CD4-positive, alpha-beta memory T cell (primary cell): ENCODE measurements at places on chromosomes 1 and 21. TPM values are rescaled to one million over a fixed set of nuclear protein-coding genes. Genes with fewer than 3 reads are reported as not detected.

Gene SH3BGR
- polyA plus RNA-seq = 1.4 TPM

DNA sequence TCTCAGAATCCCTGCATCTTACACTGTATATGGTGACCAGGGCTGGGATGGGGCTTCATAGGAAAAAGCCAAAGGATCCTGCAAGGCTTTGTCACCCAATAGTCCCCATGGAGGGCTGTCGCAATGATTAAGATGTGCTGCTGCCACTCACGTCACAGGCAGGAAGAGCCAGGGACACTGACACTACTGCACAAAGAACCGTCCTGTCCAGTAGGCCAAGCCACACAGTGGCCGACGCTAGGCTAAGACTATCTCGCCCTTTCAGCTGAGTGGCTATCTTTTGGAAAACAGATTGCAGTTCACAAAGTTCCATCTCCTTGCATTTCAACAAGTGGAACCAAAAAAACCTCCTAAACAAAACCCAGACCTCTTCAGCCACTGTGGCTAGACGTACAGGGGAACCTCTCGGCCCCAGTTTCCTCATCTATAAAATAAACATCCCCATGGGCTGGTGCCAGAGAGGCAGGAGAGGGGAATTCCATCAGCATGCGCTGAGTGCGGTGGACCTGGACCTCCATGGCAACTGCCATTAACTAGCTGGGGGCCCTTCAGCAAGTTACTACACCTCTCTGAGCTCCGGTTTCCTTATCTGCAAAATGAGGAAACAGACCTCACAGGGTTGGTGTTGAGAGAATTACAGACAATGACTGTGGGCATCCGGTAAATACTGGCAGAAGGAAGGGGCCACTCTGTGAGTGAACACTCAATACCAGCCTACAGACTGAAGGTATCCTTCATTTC is 8.7 kb downstream of the CAPZB start:
- peak; percentile 40 for DNase-seq

Gene OR2T2
- polyA plus RNA-seq = not detected

Gene TIPRL
- polyA plus RNA-seq = 36.3 TPM

Gene PTCH2
- 0.20 TPM for polyA plus RNA-seq

GRCh38 chr1:214440219-214440965 is 111.0 kb downstream of the PTPN14 start:
- DNase-seq = no peak

Gene IGSF21
- not detected for polyA plus RNA-seq

GRCh38 chr1:154186852-154187501 is 4.9 kb downstream of the TPM3 start:
- no peak for DNase-seq

- no peak for DNase-seq
Measured at GRCh38 chr1:89771991-89772560, 48.8 kb upstream of the LRRC8D start.

GRCh38 chr1:201774224-201774982 is 54.6 kb upstream of the IPO9 start:
- no peak for DNase-seq

Gene KRTAP19-1
- not detected for polyA plus RNA-seq

Gene OVAAL
- polyA plus RNA-seq = not detected

DNA sequence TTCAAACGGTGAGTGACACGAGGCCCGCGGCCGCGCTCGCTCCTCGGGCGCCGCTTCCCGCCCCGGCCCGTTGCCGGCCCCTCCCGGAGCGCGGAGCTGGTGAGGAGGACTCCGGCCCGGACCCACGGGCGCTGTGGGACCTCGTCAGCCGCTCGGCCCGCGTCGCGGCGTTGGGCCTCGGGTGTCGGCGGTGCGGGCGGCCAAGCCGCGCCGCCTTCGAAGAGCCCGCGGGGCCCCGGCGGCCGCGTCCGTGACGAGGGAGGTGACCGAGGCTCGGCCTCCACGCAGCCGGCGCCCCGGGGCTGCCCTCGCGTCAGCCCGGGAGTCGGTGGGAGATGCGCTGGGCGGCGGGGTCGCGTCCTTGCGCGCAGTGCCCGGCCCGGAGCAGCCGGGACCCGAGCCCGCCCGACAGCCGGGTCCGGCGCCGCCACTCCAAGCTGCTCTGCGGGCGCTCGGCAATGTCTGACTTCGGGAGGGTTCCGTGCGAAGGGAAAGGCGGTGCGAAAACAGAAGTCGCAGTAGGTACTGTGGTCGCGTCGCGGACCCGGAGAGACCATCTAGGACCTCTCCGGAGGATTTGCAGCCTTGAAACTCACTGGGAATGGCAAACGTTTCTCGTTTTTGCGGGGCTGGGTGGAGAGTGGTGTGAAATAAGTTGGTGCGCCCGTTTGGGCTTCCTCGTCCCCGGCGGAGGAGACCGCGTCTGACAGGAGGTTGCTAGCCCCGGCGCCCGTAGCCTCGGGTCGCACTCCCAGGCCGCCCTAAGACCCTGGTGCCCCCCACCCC is 829 bp downstream of the SPEN start:
- peak; percentile 55 for DNase-seq

DNA sequence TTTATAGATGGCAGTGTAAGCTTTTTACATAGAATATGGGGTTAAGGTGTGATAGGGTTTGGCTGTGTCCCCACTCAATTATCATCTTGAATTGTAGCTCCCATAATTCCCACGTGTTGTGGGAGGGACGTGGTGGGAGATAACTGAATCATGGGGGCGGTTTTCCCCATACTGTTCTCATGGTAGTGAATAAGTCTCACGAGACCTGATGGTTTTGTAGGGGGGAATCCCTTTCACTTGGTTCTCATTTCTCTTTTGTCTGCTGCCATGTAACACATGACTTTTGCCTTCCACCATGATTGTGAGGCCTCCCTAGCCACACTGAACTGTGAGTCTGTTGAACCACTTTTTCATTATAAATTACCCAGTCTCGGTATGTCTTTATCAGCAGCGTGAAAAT is 290.3 kb upstream of the B3GALT2 start:
- no peak for DNase-seq

DNA sequence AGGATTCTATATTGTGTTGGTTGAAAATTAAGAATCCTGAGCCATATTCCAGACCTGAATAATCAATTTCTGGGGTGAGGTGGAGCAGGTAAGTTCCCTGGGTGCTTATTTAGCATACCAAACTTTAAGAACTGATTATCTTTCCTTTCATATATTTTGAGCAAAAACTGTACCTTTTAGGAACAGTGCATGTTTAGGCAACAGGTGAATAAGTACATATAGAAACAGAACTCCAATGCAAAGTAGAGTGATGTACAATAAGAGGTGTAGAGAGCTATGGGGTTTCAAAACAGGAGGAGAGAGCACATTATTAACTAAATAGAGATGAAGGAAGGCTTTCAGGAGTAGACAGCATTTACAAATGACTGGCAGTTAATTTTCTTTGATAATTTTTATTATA is 28.7 kb downstream of the TMED5 start:
- DNase-seq = no peak

Gene LCA5L
- not detected for polyA plus RNA-seq

- peak; percentile 65 for DNase-seq
Measured at GRCh38 chr1:40381268-40382107, 8.0 kb downstream of the SMAP2 start.

- no peak for DNase-seq
Measured at GRCh38 chr1:229567109-229567868, 8.8 kb upstream of the ABCB10 start.

- no peak for DNase-seq
Measured at GRCh38 chr1:161722406-161722805, 1.1 kb downstream of the FCRLB start.

Gene SH3BP5L
- polyA plus RNA-seq = 0.77 TPM

GRCh38 chr1:207027206-207027777 is 5.3 kb downstream of the C1orf116 start:
- DNase-seq = no peak

DNA sequence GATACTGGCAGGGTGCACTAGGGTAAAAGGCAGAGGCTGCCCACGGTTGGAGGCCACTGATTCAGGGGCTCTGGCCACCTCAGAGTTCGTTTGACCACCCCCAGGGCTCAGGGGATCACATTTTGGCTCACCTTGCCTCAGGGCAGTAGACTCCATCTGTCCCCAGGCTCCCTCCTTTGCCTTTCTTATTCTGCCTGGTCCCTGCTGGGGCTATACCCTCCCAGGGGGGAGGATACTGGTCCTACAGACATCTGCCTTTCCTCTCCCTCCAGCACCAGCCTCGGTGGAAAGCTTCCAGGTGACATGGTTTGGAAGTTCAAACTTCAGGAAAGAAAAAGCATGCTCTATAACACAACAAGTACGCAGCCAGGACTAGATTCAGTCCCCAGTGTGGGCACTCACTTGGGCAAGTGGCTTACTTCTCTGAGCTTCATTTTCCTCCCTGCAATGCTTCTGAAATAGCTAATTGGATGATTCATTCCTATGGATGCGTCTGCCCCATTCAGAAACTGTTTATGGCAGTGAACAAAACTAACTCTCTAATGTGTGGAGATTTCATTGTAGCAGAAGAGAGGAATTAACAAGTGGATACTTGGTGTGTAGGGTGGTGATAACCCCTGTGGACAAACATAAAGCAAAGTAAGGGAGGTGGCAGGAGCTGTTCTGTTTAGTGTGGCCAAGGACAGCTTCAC is 154.8 kb downstream of the TRABD2B start:
- DNase-seq = no peak

DNA sequence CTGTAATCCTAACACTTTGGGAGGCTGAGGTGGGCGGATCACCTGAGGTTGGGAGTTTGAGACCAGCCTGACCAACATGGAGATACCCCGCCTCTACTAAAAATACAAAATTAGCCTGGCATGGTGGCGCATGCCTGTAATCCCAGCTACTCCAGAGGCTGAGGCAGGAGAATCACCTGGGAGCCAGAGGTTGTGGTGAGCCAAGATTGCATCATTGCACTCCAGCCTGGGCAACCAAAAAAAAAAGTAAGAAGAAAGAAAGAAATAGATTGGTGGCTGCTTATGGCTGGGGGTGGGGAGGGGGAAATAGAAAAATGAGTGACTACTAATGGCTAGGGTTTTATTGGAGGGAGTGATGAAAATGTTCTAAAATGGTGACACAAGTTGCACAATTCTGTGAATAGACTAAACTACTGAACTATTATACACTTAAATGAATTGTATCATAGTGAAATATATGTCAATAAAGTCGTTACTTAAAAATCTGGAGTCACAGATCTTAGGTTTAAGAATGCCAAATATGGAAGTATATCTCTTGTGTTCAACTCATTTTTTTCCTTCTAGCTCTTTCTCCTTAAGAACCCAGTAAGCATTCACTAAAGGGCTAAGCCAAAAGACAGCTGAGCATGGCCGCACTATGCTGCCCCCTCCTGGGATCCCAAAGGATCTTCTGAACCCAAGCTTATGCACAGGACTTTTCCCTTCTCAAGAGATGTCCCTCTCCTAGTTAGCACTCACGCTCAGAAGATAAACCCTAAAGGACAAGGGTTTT is 3.2 kb upstream of the NPL start:
- no peak for DNase-seq

DNA sequence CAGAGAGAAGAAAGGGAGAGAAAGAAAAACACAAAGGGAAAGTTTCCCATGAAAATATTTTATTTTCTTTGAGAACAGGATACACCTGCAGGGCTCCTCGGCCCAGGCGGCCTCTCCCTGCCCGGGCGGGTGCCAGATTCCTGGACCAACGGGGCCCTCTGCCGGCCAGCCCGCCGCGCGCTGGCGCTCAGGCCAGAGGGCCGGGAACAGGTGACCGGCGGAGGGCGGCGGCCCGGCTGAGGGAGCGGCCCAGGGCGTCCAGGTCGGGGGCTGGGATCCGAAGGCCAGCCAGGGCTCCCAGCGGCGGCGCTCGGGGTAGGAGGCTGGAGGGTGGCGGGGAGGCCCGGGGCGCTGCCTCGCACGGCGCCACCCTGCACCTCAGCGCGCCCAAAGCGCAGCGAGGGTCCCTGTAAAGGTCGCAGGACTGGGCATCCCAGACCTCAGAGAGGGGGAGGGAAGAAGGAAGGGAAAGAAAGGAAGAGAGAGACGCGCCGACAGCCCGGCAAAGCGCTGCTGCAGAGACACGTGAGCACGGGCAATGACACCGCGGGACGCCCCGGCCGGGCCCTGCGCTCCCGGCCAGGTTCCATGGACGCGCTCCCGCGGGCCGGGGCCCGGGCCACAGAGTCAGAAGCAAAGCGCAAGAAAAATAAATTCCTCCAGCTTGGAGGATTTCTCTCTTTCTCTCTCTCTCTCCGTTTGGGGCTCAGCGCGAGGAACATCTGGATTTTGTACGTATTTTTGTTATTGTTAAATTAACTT is 927 bp downstream of the WNT9A start:
- DNase-seq = peak; percentile 50

DNA sequence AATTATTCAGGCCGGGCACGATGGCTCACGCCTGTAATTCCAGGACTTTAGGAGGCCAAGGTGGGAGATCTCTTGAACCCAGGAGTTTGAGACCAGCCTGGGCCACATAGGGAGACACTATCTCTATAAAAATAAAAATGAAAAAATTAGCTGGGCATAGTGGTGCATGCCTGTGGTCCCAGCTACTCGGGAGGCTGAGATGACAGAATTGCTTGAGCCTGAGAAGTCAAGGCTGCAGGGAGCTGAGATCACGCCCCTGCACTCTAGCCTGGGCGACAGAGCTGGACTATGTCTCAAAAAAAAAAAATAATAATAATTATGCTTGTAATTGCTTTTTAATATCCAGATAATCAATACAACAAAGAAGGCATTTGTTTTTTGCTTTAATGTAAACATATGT is 91.3 kb downstream of the RIPK4 start:
- DNase-seq = no peak
